ENCODE measurements at places on chromosomes 6 and 20. TPM values are rescaled to one million over a fixed set of nuclear protein-coding genes. Genes with fewer than 3 reads are reported as not detected.
A peak's percentile ranks its signal among the peaks of the same experiment; 100 is the strongest.

DNA sequence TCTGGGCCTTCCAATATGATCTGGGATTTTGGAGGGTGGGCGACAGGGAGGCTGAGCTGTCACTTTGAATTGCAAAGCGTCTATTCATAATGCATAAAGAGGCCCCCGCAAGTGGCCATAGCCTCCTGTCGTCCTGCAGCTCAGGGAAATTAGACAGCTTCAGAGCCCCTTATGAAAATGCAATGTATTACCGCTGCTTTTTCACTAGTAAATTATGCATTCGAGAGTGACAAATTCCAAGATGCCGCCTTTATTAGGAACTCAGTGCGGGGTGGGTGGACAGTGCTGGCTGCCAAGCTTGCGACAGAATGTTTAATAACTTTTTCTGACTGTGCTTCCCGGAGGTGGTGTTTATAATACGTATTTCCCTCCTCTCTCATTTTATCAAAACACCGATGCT, 168.5 kb downstream of the DHX35 start:
- no peak for DNase-seq

GRCh38 chr6:26269531-26270485, 95.2 kb upstream of the BTN3A2 start:
- DNase-seq, result no peak

DNA sequence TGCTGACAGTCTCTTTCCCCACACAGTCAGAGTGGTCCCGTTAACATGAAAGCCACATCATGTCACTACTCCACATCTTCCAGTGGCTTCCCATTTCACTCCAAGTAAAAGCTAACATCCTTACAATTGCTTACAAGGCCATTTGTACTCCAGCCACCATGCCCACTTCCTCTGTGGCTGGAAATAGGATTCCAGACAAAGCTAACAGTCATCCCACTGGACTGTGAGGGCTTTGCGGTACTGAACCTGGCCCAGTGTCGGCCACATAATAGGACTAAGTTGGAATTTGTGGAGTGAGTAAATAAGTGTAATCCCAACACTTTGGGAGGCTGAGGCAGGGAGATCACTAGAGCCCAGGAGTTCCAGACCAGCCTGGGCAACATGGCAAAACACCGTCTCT, 10.9 kb downstream of the CCM2L start:
- DNase-seq, result no peak

DNA sequence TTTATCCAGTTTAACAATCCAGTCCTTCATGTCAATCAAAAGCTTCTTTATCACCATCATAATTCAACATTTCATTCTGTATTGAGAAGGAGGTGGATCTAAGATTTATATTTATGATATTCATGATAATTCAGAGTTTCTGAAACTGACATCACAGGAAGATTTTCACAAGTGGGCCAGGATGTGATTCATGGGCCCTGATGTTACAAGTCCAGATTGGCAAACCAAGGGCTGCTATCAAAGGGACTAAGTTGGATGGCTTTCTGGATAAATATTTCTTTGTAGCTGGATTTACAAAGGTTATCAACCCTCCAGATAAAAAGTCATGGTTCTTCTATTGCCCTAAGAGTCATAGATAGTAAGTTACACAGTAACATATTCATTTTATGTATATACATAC, 866.5 kb downstream of the KIF16B start:
- no peak for DNase-seq

DNA sequence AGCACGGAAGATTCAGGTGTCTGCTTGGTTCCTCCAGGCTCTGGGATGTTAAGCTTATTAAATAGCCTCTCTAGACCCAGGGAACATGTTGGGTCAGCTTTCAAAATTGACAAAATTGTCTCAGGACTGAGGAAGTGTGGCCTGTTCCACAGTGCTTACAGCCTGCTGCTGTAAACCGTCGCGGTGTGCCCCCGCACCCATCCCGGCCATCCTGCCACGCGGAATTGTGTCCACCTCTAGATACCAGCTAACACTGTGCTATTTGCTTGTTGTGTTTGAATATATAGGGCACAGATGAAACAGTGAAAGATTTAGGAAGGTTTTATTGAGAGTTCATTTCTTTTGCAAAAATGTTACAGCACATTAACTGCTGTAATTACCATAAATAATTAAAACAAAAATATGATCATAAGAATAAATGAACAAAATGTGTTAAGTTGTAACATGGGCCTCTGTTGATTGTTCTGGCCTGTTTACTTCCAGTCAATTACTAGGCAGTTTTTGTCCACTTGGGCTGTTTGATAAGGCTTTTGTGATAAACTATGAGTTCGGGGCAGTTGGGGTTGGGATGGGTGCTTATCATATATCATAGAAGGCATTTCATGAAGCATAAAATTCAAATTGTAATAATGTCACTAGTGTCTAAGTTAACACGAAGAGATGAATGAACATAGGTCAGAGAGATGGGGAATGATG, 77.4 kb downstream of the ARID1B start:
- no peak for DNase-seq

DNA sequence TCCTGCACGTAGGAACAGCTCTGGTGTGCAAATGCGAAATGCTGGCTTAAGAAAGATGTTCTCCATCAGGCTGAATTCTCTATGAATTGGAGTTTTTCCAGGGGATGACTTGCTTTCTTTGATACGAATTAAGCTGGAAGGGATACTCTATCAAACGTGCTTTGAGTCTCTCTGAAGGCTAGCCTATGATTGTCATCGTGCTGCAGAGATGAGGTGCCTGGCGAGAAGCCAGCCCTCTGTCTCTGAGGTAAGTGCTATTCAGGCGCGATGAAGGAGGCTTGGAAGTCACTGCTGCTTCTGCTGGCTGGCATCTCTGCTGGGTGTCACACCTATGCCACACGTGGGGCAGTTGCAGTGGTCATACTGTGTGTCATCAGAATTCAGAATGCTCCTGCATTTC, 223.7 kb downstream of the TAF4 start:
- DNase-seq, result peak; percentile 18

Gene WFDC10B
- total RNA-seq, result not detected

DNA sequence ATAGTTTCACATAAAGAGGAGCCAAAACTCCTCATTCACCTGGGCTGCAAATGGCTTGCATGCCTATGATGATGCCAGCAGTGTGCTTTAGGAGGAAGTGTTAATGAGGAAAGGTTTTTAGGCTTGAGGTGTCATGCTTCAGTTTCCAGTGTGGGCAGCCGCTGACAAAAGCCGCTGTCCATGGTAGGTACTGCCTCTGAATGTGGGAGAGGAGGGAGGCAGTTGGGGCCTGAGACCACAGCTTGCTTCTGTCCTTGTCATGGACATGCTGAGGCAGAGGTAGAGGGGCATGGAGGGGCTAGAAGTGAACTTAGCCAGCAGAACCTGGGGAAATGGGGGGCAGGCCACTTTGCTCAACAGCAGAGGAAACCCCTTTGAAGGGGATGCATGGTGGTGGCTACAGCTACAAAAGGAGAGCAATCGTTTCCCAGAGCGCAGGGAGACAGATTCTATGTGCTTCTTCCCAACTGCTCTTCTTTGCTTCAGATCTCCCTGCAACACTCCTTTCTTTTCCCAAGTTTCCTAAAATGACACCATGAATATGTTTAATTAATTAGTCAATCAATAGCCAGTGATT, 372.1 kb upstream of the CNR1 start:
- no peak for DNase-seq

- no peak for DNase-seq
These were observed 98.3 kb downstream of the ELOVL5 start for GRCh38 chr6:53250176-53251032.

- no peak for DNase-seq
These were observed 71.8 kb upstream of the KHDRBS2 start for GRCh38 chr6:62357835-62358234.

GRCh38 chr20:13336308-13337089, 115.4 kb downstream of the ISM1 start:
- DNase-seq, result no peak

DNA sequence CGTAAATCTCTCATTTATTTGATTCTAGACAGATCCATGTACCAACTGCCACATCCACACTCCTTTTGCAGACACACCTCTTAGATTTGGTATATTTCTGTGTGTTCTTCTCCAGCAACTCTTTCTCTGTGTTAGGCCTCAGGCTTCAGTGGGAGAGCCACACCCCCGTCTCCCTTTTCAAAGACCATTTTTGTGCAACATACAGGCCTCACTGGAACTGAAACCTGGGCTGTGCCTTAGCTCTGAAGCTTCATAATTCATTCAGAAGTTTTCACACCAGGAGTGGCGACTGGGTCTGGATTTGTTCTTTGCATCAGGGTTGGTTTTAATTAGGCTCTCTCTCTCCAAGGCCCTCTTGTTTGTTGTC, 170.2 kb downstream of the THBS2 start:
- DNase-seq, result no peak

Gene SRSF12
- total RNA-seq, result 0.07 TPM

GRCh38 chr6:52513464-52513863, 63.4 kb downstream of the TRAM2 start:
- no peak for DNase-seq

GRCh38 chr6:157019733-157020132, 242.6 kb downstream of the ARID1B start:
- no peak for DNase-seq

Gene ISM1
- total RNA-seq, result 1.7 TPM
